ENCODE measurements at places on chromosomes 4 and X.

DNA sequence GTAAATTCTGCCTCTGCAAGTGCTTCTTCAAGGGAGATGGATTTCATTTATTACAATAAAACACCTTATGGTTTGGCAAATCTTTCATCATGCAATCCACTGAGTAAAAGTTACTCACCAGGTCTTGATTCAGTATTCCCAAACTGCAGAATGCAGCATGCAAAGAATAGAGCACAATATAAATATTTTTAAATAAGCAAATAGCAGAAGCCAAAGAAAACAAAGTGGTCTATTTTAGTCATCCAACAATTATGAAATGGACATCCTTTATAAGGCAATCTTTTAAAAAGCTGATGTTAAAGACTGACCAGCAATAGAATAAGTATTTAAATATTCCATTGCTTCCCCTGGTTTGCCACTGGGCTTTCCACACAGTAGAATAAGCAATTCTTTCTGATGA, 59.5 kb downstream of the SLC39A8 start:
- no peak for DNase-seq

DNA sequence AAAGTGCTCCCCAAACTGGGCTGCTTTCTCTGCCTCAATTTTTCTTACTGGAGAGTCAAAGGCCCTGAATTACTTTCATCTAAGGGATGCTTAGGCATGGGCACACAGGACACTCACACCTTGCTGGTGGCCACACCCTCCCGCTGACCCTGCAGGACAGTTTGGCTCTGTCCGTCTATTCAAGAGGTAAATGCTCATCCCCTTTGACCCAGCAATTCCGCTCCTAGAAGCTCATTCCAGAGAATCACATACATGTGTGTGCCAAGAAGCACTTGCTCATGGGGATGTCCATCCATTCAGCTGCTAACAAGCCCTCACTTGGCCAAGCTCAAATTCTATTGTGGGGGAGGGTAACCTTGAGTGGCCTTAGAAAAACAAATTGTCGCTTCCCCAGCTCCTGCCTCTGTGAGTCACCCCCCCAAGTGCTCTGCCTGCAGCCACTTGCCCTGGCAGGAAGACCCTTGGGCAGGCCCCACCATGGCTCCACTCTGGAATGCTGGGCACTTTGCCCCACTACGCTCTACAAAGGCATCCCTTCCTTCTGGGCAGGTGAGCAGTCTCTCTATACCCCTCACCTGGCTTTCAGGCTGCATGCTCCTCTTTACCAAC, 54.5 kb downstream of the HTRA3 start:
- DNase-seq: no peak

DNA sequence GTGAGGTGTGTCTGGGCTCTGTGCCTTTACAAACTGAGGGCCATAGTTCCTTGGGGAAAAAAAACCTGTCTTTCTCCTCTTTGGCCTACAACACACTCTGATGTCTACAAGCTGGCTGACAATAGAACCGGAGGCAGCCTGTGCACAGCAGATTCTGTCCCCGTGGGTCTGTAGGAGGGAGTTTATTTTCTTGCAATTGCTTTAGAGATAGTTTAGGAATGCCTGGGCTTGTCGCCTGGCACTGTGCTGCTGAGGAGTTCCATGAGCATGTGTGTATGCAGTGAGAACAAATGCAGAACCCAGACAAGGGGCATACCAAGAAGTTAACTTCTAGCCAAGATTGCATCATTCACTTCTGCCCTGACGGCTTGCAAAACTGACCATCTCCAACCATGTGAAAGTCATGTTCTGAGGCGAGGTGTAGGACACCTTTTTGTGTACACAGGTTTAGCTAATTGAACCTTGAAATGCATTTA, 54.1 kb downstream of the CCNI start:
- DNase-seq: no peak

DNA sequence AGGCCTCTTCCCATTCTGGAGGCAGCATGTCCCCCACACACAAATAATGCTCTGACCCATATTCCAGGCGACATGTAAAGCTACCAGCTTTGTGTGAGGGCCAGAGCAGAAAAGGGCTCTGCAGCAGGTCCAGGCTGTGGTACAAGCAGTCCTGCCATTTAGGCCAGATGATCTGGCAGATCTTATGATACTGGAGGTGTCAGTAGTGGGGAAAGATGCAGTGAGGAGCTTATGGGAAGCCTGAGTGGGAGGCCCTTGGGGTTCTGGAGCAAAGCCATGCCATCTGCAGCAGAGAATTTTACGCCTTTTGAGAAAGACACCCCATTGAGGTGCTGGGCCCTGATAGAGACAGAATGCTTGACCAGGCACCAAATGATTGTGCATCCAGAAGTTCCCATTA, 7.7 kb downstream of the SYN1 start:
- DNase-seq: no peak

GRCh38 chr4:53481586-53481985, 104.1 kb downstream of the FIP1L1 start:
- DNase-seq: no peak

DNA sequence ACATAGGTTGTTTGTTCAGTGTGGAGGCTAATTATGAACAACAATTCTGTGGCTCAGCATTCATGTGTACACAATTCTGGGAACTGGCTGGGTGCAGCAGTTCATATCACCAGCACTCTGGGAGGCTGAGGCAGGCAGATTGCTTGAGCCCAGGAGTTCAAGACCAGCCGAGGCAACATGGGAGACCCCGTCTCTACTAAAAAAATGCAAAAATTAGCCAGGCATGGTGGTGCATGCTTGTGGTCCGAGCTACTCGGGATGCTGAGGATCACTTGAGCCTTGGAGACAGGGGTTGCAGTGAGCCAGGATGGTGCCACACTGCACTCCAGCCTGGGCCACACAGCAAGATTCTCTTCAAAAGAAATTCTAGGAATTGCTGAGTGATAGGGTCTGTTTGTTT, 4.5 kb upstream of the PPP2R2C start:
- no peak for DNase-seq

DNA sequence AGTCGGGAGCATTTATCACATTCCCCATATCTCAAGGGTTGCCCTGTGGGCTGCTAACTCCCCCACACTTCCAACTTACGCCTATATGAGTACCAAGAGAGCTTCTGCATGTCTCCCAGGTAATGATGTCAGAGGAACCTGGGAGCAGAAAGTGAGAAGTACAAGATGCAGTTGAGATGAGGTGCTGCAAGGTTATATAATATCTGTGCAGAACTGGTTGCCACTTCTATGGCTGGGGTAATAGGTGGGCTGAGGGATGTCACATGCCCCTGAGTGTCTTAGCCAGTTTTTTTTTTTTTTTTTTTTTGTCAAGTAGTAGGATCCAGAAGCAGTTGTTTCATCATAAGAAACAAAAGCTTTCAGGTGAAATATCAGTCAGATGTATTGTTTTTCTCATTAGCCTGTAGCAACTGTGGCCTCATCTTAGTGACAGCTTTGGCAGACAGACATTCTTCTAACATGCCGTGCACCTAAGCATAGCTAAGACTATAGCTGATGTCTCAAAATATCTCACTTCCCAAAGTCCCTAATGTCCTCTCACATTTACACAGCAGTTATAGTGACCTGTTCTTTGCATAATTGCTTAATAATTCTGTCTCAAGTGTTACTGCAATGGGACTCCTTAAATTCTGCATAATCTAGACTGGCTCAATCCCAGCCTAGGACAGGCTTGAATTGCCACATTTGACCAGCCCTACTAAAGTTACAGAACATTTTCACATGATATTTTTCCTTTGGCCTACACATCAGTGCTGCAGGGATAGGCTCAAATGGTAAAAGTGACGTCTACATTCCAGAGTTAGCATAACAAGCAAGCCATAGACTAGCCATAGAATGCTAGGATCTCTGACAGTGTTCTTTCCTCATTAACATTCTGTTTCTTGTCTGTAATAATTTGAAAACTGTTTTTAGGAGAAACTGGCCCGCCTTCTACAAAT, 17.9 kb upstream of the MAOB start:
- DNase-seq: no peak

DNA sequence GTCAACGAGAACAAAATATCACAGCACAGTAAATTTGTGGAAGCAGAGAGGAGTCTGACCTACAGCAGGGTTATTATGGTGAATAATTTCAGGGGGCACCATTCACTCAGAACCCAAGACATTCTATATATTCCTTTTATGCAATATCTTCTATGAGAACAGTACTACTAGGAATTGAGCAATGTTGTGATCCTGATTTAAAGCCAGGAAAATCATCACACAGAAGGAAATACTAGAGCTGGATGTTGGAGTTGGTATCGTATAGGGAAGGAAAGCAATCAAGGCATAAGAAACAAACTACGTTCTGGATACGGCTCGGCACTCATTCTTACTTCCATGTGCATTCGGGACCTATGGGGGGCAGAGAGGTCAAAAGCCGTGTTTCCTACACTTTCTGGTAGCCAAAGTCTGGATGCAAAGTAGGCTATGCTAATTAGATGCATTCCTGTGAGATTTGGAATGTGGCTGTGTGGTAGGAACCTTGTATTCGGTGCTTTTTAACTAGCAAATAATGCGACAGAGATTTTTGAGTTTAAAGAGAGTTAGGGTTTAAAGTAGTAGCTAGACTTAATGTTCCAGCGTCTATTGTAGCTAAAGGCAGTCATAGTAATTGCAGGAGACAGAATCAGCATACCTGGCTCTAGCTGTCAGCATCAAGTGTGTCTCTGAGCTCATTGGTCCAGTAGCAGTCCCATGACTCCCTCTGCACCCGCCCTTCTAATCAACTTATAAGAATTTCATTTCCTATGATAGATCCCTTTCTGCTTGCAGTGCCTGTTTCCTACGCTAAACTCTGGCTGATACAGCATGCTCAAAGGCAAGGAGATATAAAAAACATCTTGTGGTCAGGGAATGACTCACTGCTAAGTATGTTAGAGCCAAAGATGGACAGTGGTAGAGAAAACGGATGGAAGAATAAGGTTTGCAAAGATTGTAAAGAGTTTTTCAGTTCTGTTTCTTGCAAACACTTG, 43.3 kb upstream of the PDGFC start:
- DNase-seq: no peak

- no peak for DNase-seq
Observed at GRCh38 chr4:1382776-1383727, 23.2 kb downstream of the NKX1-1 start.

DNA sequence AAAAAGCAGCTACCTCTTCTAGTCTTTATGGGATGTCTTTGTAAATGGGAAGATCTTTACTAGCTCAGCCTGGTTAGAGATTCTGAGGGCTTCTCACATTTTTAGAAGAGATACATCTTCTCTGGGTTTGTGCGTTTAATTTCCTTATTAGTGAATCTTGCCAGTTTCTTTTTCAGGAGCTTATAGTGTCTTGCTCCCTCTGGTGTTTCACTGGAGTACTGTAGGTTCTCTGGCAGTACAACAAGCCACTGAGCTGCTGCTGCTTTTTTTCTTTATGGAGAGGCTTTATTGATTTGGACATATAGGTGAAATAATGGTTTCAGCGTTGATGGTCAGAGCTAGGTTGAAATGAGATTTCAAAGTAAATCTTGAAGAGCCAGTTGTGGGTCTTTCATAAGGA, 82.9 kb downstream of the LAS1L start:
- no peak for DNase-seq

DNA sequence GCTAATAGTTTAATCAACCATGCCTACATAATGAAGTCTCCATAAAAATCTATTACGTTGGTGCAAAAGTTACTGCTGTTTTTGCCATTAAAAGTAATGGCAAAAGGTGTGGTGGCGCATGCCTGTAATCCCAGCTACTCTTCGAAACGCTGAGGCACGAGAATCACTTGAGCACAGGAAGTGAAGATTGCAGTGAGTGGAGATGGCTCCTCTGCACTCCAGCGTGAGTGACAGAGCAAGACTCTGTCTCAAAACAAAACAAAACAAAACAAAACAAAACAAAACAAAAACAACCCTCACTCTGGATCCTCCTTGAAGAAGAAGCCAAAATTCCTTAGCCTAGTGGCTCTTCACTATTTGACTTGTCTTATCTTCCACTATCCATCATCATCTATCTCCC, 78.0 kb downstream of the MSN start:
- DNase-seq: no peak
